ENCODE measurements at places on chromosomes 3 and 15.
A peak's percentile ranks its signal among the peaks of the same experiment; 100 is the strongest.

GRCh38 chr15:40534371-40534770, 30.5 kb downstream of the CCDC32 start:
- no peak for DNase-seq

DNA sequence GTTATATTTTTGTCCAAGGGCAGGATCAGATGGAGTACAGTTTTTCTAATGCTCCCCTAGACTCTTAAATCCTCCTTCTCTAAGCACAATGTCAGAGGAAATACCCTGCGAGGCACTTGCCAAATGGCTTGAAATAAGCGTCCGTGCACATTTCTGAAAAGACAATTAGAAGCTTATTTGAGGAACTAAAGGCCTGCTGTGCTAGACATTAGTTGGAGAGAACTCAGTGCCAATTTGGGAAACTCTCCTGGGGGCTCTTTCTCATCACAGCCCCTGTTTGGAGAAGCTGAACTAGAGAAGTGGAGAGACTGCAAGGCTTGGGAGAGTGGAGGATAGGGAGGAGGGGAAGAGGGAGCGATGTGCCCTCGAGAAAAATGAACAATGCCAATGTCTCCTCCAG, 247.6 kb upstream of the C2CD4B start:
- no peak for DNase-seq

GRCh38 chr15:90529011-90529370, 732 bp upstream of the CRTC3 start:
- no peak for DNase-seq

GRCh38 chr3:43345877-43346276, 59.5 kb downstream of the SNRK start:
- DNase-seq, result no peak

DNA sequence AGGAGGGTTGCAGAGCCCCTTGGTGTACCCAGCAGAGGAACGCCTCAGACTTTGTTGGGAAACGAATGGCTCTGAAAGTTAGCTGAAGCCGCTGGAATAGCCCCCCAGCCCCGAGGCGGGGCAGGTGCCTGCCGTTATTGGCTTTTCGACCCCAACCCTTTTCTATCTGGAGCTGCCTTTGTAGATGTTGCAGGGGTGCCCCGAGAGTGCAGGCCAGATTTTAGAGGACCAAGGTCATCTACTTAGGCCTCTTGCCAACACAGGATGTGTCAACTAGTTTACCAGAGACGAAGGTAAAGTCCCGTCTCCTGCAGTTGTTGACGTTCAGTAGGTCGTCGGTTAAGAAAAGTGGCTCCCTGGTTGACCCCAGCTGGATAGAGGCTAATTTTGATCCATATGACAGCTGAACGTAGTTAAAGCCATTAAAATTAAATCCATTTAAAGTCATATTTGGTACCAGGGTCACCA, 579 bp upstream of the UBE3A start:
- no peak for DNase-seq

DNA sequence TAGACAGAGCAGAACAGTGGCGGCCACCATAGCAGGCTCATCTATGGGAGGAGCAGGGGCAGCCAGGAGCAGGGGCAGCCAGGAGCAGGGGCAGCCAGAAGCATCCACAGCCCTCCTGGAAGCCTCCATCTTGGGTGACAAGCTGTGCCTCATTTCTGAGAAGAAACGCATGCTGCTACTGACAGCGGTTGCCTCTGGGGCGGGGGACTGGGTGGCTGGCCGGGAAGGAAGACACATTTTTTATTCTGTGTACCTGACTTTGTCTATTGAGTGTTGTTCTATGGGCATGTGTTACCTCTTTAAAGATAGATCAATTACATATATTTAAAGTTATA, 71.5 kb upstream of the KLF13 start:
- DNase-seq, result no peak

DNA sequence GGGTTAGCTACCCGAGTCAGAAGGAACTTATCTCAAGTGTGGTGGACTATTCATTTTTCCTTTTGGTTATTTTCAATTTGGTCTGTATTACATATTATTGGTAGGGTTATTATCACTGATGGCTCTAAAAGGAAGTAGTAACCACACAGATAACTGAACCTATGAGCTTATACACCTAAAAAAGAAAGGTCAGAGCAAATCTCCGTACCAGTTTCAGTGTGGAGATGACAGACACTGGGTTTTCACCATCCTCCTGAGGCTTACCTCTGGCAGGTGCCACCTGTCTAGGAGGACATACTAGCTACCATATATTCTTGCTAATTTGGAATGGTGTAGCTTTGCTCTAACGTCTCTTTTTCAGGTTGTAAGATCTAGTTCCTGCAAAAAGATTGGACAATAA, 10.2 kb downstream of the GAP43 start:
- no peak for DNase-seq

DNA sequence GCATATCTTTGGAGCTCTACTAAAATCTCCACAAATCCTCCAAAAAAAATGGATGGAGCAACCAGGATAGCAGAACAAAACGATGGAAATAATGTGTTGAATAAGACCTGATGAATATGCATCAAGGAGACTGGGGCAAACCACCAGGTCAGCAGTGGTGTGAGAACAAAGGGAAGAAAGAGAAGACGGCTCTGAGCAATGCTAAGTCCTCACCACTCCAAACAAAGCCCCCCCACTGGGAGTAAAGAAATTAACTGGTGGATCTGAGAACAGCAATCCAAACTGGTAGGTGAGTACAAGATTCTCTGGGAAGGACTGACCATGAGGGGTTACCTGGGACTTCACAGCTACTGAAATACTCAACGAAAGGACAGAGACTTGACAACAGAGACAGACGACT, 977.3 kb downstream of the TBL1XR1 start:
- DNase-seq, result peak; percentile 75

DNA sequence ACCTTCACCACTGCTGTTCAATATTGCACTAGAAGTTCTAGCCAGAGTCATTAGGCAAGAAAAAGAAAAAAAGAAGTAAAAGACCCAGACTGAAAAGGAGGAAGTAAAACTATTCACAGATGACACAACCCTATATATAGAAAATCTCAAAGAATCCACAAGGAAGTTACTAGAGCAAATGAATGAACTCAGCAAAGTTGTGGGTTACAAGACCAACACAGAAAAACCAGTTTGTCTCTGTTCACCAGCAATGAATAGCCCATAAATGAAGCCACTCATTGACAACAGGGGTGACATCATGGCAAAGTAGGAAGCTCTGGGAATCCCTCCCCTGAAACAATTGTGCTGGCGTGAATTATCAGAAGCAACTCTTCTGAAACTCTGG, 4.6 kb downstream of the CFAP100 start:
- DNase-seq, result no peak

DNA sequence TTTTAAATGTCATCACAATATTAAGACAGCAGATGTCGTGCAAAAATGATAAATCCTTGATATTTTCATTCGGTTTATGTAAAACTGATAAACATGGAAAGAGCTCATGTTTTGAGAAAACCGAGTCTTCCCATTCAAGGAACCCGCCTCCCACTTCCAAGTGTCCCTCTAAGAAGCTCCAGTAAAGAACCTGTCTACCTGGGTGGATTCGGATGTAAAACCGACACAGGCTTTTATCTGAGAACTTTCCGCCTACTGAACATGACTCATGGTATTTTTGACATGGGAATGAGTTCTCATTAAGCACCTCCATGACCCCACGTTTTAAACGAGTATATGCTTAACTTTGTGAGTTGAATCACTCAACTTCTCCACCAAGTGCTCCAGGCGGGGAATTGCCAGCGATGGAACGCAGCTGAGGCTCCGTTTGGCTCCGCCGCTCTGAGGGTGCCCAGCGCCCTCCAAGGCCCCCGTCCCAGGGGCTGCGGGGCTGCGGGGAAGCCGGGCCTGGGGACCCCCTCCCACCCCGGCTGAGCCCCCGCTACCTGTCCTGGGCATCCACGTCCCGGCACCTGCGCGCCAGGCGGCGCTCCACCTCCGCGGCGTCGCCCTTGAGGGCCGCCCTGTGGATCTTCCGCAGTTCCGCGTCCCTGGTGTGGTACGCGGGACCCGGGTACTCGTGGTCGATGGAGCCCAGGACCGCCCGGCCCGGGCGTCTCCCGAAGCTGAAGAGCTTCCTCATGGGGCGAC, 119.9 kb downstream of the LMLN start:
- peak; percentile 8 for DNase-seq

GRCh38 chr3:171711461-171712170, 98.7 kb downstream of the PLD1 start:
- no peak for DNase-seq

DNA sequence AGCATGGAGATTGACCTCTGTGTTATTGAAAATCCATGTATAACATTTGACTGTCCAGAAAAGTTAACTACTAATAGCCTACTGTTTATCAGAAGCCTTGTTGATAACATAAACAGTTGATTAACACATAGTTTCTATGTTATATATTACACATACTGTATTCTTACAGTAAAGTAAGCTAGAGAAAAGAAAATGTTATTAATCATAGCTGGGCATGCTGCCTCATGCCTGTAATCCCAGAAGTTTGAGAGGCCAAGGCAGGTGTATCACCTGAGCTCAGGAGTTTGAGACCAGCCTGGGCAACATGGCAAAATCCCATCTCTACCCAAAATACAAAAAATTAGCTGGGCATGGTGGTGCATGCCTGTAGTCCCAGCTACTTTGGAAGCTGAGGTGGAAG, 163.3 kb downstream of the EPHA6 start:
- no peak for DNase-seq

- no peak for DNase-seq
Observed at GRCh38 chr15:96166223-96167200, 164.0 kb upstream of the NR2F2 start.

DNA sequence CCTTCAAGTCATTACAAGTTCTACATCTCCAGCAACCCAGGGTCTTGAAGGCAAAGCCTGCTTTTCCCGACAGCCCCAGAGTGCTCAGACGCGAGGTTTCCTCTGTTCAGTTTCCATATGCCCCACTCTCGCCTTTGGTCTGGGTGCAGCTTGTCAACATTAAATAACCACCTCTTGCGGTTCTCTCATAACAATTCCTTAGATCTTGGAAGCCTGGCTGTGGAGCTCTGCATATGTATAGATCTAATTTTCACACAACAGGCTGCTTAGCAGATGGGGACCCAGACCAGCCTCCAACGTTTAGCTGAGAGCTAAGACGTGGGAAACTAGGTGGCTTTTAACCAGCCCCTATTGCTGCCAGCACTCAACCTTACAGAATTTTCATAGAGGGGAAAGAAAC, 295.5 kb downstream of the RPLP1 start:
- DNase-seq, result no peak

DNA sequence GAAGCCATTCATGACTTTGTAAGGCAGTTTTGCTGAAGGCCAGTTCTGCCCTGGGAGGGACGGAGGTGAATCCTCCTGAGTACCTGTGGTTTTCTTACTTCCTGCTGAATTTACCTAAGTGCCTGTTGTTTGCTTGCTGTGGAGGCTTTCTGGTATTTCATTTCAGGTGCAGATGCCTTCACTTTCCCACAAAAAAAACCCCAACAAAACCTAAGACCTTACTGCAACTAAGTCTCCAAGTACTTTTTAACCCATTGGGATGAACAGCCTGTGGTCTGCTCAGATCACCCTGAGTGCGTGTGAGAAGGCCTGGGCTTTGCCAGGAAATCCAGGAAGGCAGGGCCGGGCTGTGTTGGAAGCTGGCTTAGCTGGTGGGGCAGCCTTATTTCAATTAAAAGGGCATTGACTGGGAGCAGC, 65.3 kb downstream of the IGF1R start:
- DNase-seq, result no peak

GRCh38 chr3:49013738-49014660, 4.4 kb downstream of the DALRD3 start:
- peak; percentile 83 for DNase-seq

GRCh38 chr3:15347737-15348110, 15.3 kb upstream of the SH3BP5 start:
- DNase-seq, result no peak

DNA sequence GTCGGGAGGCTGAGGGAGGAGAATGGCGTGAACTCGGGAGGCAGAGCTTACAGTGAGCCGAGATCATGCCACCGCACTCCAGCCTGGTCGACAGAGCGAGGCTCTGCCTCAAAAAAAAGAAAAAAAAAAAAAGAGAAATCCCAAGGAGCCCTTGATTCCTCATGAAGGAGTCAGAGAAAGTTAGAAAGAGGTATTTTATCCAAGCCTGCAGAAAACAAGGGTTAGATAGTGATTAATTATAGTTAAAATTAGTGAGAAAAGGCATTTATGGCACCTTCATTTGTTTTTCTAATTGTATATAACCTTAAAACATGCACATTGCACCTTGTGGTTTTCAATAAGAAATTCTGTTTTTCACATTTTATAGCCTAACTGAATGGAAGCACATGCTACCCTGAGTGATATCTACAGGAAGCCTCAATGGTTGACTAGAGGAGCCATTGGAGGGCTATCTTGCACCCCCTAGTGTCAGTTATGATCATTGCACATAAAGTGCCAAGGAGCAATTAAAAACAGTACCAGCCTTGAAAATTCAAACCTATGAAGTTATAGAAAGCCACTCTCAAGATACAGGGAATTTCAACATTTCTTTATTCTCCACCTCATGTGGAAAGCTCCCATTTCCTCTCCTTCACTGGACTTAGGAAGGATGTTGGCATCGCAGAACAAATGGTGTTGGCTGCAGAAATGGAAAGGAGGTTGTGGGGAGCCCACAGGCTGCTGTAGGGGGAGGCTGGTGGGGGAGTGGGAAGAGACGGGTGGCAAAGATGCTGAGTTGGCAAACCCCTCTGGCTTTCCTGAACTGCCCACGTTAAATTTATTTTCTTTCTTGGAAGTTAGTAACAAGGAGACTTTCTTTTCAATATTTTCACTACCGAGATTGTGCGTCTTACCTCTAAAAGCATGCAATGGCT, 48.5 kb downstream of the ITGA11 start:
- no peak for DNase-seq

- DNase-seq, result peak; percentile 76
Observed at GRCh38 chr3:84547971-84548970, 410.5 kb upstream of the CADM2 start.

GRCh38 chr3:77254967-77255831, 215.3 kb downstream of the ROBO2 start:
- peak; percentile 29 for DNase-seq

DNA sequence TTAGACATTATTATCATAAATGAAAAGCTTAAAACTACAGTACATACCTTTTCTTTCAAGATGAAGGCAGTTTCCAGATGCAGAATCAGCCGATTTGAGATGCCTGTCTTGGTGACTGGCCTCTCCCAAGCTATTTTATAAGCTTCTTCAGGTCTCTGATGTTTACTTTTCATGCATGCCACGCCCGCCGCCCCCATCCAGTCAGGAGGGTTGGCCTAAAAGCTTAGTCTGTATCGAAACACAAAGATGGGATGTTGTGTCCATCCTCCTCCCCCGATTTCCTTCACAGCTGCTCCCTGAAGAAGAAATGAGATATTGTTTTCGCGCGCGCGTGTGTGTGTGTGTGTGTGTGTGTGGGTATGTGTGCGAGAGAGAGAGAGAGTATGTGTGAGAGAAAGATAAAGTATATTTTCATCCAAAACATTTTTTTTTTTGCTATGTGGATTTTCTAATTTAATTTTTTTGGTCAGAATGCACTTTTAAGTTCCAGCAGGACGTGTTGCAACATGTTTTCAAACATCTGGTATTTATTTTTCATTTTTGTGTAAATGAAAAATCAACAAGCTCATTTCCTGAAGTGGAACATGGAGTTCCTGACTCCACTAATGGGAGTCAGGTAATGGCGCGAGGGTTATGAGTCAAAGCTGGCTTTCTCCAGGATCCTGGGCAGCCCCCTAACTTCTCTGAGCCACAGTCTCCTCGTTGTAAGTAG, at the start of gene APOD:
Gene APOD (minus strand): TSS at position 110 of the 712 bp plus-strand sequence. CDS start 4,479 bp downstream, outside the sequence.
- DNase-seq, result no peak

- no peak for DNase-seq
Observed at GRCh38 chr3:71407823-71408222, 175.7 kb downstream of the FOXP1 start.
